ENCODE measurements at places on chromosomes 3 and 15. TPM values are rescaled to one million over a fixed set of nuclear protein-coding genes. Genes with fewer than 3 reads are reported as not detected.

DNA sequence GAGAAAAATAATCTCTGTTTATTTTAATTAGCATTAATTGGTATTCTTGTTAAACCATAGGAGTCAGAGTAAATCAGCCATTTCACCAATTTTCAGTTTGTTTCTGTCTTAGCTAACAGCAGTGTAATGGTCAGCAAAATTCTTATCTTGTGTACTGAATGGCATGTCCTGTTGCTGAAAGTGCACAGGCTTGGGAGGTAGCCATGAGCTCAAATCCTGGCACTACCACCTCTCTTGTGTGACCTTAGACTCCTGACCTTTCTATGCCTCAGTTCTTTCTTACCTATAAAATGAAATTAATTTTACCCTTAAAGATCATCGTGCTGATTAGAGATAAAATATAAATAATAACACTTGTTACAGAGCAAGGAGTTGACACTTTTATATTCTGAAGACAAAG, 35.8 kb downstream of the MLH1 start:
- no peaks in the 10 kb centered on the region for H3K27me3 ChIP-seq
- no peak overlapping the region for H3K4me3 ChIP-seq
- no peak for DNase-seq
- peaks cover 33% of the 10 kb centered on the region for H3K36me3 ChIP-seq
- H3K27ac ChIP-seq: no peak overlapping the region
- no peaks in the 10 kb centered on the region for H3K4me1 ChIP-seq

DNA sequence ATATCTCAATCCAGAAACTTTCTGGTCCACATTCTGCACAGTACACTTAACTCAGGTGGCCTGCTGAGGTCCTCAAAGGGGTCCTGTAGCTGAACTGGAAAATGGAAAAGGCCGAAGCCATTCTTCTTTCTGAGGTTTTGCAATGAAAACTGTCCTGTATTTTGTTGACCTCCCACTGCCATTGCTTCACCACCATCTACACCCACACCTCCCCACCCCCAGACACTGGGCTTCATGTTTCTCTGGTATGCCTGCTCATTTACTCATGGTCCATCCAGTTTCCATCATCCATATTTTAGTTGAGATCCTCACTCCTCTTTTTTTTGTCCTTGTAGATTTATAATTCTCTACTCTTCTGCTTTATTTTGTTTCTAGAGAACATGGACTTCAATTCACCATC, 115.7 kb upstream of the SLC24A5 start:
- no peak overlapping the region for H3K4me3 ChIP-seq
- no peak for DNase-seq
- no peaks in the 10 kb centered on the region for H3K36me3 ChIP-seq
- H3K27ac ChIP-seq: no peak overlapping the region
- H3K27me3 ChIP-seq: no peaks in the 10 kb centered on the region

GRCh38 chr3:138148503-138148902, 16.3 kb upstream of the A4GNT start:
- no peaks in the 10 kb centered on the region for H3K27me3 ChIP-seq

Gene DLL4
- 0.31 TPM for total RNA-seq

DNA sequence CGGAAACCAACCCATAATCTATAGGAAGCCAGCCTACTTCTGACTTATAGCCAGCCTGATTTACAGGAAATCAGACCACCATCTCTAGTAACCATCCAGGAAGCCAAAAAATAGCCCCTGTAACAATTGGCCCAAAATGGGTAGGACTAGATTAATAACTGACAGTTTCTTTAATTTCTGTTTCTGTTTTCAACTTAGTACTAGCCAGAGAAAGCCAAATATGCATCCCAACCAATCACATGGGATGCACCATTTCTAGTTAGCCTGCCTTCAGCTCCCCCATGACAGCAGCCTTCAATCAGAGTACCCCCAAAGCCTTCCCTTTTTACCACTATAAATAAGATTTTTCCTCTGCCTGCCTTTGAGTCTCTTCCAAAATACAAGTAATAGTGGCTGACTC, 239.1 kb upstream of the GADL1 start:
- DNase-seq: no peak
- no peak overlapping the region for H3K4me3 ChIP-seq
- no peaks in the 10 kb centered on the region for H3K36me3 ChIP-seq
- H3K4me1 ChIP-seq: no peaks in the 10 kb centered on the region
- no peak overlapping the region for H3K27ac ChIP-seq
- no peaks in the 10 kb centered on the region for H3K27me3 ChIP-seq

Measured in GM23338 (cell line).